ENCODE measurements at places on chromosomes 12 and 14.

DNA sequence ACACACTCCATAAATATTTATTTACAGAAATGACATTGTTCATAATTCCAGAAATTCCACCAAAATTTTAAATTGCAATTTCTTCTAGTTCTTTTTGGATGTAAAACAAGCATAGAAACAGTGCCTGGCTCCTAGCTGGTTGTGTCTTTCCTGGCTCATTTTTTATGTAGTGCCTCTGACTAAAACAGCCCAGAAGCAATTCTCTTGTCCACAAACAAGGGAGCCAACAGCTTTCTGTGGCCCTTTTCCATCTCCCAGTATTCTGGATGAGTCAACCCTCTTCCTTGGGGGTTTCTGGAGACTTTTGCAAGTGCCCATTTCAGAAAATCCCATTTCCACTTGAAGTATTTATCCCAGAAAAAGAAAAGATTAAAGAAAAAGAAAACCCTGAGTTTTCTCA, 141.4 kb downstream of the PHLDA1 start:
- no peak for DNase-seq

DNA sequence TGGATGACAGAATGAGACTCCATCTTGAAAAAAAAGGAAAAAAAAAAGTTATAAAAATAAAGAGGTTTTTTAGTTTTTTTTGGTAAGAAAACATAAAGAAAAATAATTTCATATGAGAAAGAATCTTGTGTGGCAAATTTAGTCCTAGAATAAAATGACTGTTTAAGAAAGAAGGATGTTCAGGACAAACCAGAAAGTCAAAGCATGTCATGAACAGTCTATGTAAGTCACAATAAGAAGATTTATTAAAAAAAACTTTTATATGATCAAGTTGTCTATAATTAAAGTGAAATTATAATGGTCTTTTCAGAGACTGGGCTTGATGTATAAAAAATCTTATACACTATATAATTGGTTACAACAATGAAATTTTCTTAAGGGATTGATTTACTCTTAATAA, 68.1 kb upstream of the HECTD1 start:
- DNase-seq, result no peak

GRCh38 chr12:56097738-56098137, 6.6 kb upstream of the PA2G4 start:
- no peak for DNase-seq

DNA sequence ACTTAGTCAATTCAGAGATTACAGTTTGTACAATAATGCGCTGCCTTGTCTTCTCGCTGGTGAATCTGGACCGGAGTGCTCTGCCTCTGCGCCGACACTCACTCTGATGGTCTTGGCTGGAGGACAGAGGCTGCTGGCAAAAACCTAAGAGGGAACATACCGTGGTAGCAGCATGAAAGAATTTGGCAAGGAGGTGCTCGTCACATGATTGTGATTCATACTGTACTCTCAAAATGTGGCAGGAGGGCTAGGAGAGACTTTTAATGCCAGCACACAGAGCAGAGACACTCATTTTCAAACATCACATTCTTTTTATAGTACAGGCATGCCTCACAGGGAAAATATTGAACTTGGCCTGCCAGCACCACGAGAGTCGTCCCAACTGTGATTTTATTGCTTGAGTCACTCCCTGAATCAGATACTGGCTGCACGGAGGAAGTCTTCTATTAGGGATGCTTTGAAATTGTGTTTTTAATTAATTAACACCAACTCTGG, 67.8 kb downstream of the HMGA2 start:
- no peak for DNase-seq

- DNase-seq, result no peak
Measured at GRCh38 chr12:58171914-58172313, 230.5 kb downstream of the ATP23 start.

DNA sequence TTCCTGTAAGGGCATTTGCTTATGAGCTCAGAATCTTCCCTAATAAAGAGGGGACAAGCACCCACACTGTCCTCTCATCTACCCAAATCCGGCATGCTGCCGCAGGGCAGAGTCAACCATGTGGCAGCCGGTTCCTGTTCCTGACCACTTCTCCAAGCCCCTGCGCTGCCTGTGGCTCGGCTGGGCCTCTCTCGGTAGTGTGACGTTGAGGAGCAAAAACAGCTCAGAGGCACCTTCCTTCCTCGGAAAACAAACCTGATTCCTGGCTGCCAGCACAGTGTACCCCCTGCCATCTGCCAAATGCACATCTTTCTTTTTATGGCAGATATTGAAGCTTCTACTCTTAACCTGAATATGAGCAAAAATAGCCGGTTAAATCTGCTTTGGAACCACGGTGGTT, 50.5 kb downstream of the CFAP251 start:
- DNase-seq, result no peak

DNA sequence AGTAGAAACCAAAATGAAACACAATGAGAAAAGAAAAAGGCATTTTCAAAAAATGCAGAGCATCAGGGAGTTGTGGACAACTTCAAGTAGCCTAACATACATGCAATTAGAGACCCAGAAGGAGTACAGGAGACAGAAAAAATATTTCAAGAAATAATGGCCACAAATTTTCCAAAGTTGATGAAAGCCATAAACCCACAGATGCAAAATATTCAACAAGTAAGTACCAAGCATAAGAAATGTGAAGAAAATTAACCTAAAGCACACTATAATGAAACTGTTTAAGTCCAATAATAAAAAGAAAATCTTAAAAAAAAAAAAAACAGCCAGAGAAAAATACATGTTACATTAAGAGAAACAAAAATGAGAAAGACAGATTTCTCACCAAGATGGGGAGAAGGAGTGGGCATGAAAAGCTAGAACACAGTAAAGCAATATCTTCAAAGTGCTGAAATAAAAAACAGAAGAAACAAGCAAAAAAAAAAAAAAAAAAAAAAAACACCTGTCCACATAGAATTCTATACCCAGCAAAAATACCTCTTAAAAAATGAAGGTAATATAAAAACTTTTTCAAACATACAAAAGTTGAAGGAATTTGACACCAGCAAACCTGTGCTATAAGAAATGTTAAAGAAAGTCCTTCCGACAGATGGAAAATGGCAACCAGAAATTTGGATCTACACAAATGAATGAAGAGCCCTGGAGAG, 77.1 kb downstream of the PRKAB1 start:
- DNase-seq, result no peak
